Activated CD4-positive, alpha-beta T cell treated with anti-CD3 and anti-CD28 coated beads, Interleukin-2, amount 50 U/mL, for 1 hour (primary cell): ENCODE measurements at places on chromosomes 5 and 9.

- no peak for DNase-seq
These were observed 23.6 kb downstream of the MARCHF6 start for GRCh38 chr5:10377081-10377480.

DNA sequence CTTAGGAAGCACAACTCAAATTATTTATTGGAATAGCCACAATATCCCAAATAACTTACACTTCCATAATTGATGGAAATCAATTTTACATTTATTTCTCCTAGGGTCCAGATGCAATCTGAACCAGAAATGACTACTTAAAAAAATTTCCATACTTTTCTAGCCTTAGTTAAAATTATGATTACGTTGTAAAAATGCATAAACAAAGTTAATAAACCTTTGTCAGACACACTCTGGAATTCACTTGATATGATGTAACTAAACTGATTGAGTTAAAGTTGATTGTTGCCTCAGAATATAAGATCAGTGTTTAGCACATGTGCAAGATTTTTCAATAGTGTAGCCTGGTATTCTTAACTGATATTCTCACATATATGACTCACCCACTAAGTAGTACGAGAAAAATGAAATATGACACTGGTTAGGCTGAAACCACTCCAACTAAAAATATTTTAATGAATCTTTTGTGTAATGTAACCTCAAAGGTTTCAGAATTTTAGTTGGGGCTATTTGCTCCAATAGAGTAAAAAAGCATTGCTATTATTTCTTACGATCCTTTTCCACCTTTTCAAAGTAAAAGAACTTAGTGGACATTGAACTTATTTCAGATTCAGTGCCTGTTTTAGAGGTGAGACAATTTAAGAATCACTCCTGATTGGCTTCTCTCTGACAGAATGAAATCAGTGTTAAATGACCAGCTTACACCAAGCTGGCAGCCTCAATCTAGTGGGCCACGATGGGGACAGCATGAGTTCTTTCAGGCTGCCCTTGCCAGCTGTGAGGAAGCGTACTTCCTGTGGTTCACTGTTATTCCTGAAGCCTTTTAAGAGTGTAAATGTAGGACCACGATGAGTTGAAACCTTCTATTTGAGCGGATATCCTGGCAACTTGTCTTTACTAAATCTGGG, 277.2 kb upstream of the CDH9 start:
- DNase-seq = no peak

- DNase-seq = no peak
These were observed 16.2 kb downstream of the DRD1 start for GRCh38 chr5:175427762-175428161.

GRCh38 chr5:133897431-133897830, 71.0 kb downstream of the C5orf15 start:
- no peak for DNase-seq

GRCh38 chr9:108996643-108997042, 16.7 kb downstream of the CTNNAL1 start:
- DNase-seq = no peak

- no peak for DNase-seq
These were observed 143.5 kb downstream of the MTX3 start for GRCh38 chr5:79847561-79847960.

GRCh38 chr9:105608721-105609598, 51.0 kb downstream of the FKTN start:
- DNase-seq = no peak

DNA sequence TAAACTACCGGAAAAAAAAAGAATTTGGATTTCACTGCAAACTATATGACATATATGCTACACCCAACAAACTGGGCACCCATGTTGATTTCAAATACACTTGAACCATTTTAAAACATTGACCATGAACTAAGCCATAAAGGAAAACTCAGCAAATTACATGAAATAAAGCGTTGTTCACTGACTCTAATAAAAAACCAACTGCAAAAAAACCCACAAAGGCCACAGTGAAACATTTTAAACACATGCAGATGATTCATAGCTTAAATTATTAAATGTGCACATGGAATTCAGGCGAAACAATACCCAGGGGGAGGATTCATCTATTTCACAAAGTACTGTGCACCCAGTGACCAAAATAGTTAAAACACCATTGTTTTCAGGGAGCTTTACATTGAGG, 33.3 kb downstream of the MTRR start:
- DNase-seq = no peak

DNA sequence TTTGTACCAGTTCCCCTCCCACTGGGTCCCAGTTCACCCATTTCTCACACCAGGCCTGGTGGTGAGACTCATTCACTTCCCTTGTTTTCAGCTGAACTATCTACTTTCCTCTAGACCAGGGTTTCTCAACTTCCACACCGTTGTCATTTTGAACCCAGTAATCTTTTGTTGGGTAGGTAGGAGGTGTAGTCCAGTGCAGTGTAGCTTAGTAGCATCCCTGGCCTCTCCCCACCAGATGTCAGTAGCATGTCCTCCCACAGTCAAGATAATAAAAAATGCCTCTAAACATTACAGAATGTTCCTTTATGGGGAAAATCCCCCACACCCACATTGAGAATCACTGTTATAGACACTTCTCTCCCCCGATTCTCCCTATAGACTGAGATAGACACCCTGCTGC, 299.1 kb downstream of the EPB41L4A start:
- no peak for DNase-seq
